GM13977 (cell line): ENCODE measurements at places on chromosomes 5 and 9.

- DNase-seq = no peak
Observed at GRCh38 chr9:20658677-20659473, 25.2 kb upstream of the FOCAD start.

DNA sequence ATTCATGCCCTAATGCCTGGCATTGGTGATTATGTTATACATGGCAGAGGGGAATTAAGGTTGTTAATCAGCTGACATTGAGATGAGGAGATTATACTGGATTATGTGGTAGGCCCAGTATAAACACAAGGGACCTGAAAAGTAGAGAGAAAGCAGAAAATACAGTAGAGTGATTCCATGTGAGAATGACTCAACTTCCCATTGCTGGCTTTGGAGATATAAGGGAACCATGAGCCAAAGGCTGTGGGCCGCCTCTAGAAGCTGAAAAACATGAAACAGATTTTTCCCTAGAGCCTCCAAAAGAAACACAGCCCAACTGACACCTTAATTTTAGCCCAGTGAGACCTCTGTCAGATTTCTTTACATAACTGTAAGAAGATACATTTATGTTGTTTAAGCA lies 65.0 kb upstream of the CTXN3 start:
- DNase-seq = no peak

DNA sequence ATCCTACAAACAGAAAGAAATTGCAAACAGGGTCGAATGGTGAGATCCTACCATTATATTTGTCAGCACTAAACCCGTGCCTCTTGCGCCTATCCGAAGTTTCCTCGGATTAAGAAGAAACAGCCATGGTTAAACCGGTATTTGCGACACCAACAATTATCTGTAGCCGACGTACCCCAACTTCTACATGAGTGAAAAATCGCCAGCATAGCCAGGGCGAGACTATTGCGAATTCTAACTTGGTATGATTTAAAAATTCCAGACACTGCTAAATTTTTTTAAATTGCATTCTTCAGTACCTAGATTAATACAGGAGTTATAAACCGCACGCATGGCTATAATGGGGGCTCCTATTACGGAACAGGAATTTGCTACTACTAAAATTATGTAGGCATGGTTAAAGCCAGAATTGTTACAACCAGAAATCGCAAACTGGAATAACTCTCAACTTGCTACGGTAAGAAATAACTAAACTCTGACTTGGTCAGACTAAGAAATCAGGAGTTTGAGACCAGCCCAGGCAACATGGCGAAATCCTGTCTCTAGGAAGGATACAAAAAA lies 25.3 kb upstream of the ANXA2R start:
- no peak for DNase-seq

DNA sequence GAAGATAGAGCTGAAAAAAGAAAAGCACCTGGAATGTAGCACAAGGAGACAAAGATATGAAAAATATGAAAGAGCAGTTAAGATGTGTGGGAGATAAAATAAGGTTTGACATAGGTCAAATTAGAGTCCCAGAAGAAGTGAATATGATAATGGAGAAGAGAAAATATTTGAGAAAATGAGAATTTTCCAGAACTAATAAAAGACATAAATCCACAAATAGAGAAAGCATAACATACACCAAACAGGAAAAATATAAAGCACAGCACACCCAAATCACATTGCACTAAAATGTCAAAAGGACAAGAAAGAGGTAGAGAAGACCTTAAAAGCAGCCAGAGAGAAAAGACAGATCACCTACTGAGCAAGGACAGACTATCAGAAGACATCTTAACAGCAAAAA lies 43.4 kb downstream of the IPPK start:
- no peak for DNase-seq

- no peak for DNase-seq
Observed at GRCh38 chr5:113195771-113196170, 219.2 kb downstream of the DCP2 start.
